Non-pigmented ciliary epithelial cell (primary cell): ENCODE measurements at places on chromosomes 4 and X.

DNA sequence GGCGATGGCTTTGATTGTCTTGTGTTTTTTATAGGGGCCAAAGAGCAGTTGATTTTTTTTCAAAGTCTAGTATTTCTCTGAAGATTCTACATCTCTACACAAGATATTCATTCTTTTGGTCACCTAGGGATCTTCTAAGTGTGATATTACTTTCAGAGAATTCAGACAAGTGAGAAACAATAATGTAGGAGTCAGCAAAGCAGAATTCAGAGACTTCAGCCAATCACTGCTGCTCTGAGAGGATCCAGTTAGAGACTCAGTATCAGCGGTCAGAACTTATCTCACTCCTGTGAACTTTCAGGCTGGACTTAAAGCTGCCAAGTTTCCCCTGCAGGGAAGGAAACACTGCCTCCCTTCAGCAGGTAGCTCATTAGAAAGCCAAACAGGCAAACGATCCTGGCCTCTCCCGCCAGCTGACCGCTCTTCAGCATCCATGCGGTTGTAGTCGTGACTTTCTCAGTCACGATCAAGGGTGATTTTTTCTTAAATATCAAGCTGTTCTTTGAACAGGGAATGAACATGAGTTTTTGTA, 59.2 kb downstream of the NSUN7 start:
- DNase-seq, result no peak

DNA sequence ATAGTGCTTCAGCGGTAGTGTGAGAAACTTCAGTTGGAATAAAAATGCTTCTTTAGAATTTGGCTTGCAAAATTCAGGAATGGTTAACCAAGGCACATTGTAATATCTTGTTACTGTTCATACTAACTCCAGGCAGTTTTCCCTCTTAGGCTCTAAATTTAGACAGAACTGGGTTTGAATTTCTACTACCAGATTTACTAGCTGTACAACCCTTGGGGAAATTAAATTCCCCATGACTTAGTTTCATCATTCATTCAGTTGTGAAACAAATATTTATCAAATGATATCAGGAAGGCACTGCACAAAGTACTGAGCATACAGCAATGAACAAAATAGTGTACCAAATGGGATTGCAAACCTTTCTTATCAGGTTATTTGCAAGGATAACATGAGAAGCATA, 135.0 kb upstream of the IL15 start:
- no peak for DNase-seq

- DNase-seq, result no peak
Observed at GRCh38 chr4:61500883-61501282, 300.8 kb downstream of the ADGRL3 start.

DNA sequence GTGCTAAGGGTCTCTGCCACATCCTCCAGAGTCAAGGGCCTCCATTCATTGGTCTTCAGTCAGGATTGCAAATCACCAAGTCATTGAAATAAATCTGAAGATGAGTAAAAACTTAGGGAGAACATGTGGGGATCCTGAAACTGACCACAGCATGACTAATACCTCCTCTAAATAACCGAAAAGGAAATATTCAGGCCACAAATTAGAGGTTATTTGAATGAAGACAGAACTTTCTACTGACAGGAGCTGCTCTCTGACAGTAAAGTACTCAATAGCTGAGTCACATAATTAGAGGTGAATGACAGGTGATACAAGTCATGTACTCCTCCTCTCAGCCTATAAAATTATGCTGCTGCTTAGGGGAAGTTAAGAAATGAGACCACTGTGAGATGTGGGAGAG, 240.2 kb upstream of the F9 start:
- DNase-seq, result peak; percentile 1

GRCh38 chrX:115138040-115138439, 51.2 kb upstream of the RBMXL3 start:
- DNase-seq, result no peak

GRCh38 chr4:3390288-3390811, 51.4 kb upstream of the HGFAC start:
- DNase-seq, result no peak

DNA sequence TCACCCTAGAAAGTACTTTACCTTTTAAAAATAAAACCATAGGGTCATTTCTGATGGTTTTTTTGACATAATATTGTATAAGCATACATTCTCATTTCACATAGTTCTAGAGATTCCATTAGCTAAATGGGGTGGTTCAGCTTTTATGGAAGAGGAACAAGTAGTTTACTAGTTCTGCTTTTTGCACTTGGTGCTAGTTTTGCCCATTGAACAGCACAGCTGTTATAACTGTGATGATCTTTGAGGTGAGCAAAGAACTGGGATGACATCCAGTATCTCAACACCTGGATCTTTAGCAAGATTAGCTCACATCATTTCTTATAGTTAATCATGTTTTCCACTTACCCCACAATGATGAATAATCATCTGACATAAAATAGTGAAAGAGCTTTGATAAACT, 40.9 kb downstream of the MOB1B start:
- DNase-seq, result no peak

GRCh38 chr4:184893801-184894571, 68.2 kb upstream of the ACSL1 start:
- DNase-seq, result no peak

- DNase-seq, result no peak
Observed at GRCh38 chrX:149962859-149963757, 24.8 kb upstream of the EOLA2 start.

GRCh38 chr4:69965628-69966027, at the start of gene CSN2:
TSS of gene CSN2 (minus strand) at chr4:69965728. CDS start at chr4:69960995, 4,733 bp downstream.
- no peak for DNase-seq

DNA sequence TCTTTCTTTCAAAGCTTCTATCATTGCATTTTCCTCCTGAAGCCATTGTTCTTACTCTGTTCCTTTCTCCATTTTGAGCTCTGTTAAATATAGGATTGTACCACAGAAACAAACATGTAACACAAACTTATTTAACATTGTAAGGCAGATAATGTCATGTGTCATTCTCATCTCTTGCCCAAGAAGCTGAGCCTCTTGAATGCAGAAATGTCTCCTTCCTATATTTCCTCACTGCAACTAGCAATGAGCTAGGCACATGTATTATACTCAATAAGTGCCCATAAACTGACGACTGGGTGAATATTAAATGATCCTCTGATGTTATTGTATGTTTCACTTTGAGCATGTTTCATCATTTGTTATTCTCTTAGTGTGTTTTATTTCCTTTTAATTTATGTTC, 56.7 kb upstream of the SLC7A11 start:
- no peak for DNase-seq

DNA sequence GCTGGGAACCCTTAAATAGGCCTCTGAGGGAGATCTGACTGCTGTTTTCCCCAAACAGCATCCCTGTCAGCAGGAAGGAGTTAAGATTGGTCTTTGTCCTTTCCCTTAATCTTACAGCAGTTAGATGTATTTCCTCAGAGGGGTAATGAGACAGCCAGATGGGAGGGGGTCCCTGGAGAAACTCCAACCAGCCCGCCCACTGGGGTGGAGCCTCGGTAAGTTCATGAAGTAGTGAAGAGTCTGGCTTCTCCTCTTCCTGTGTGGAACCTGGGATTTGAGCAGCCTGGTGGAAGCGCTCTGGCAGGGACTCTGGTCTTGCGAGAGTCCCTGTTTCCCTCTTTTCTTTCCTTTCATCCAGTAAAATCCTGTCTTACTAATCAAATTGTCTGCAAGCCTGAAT, 330.0 kb downstream of the TLL1 start:
- no peak for DNase-seq

GRCh38 chrX:103155201-103155600, 59.7 kb upstream of the BEX4 start:
- no peak for DNase-seq

GRCh38 chrX:110284159-110284558, 33.7 kb downstream of the AMMECR1 start:
- peak; percentile 52 for DNase-seq

- DNase-seq, result no peak
Observed at GRCh38 chr4:109172301-109172700, 130.2 kb downstream of the COL25A1 start.

GRCh38 chr4:182922501-182923284, 5.5 kb upstream of the DCTD start:
- DNase-seq, result no peak

- no peak for DNase-seq
Observed at GRCh38 chr4:3287972-3288570, 4.8 kb upstream of the RGS12 start.

DNA sequence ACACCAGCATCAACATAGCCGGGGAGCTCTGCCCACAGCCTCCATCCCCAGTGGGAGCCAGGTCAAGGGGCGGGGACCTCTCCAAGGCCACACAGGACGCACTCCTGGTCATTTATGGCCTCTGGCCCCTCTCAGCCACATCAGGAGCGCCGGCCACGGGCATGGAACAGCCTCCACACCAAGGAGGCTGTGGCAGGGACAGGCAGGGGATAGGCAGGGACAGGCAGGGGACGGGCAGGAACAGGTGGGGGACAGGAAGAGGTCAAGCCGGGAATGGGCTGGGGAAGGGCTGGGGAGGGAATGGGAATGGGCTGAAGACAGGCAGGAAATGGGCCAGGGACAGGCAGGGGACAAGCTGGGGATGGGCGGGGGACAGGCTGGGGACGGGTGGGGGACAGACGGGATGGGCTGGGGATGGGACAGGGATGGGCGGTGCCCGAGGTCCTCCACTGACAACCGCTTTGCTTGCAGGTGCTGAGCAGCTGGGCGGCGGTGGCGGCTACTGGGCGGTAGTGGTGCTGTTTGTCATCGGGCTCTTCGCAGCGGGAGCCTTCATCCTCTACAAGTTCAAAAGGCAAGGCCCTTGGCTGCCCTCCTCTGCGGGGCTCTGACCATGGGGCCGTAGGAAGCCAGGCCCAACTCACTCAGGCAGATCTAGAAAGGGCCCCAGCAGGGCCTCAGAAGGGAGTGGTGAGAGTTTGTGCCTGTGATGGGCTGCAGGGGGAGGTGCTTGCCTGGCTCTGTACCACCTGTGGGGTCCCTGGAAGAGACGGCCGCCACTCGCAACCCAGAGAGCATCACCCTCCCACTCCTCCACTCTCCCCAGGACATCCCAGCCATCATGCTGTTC, 205.6 kb downstream of the AFAP1 start:
- DNase-seq, result no peak

DNA sequence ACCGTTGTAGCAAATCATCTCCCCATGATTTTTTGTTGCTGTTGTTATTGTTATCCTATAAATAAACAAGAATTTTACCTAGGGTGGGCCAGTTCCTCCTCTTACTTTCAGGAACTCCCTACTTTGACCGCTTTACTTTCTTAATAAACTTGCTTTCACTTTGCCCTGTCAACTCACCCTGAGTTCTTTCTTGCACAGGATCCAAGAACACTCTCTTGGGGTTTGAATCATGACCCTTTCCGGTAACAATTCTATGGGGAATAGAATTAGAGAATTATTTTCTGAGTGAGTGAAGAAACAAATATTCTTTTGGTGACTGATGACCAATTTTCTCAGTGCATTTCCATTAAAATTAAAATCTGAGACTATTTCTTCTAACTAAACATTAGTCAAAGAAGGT, 584.0 kb upstream of the TENM3 start:
- DNase-seq, result no peak

DNA sequence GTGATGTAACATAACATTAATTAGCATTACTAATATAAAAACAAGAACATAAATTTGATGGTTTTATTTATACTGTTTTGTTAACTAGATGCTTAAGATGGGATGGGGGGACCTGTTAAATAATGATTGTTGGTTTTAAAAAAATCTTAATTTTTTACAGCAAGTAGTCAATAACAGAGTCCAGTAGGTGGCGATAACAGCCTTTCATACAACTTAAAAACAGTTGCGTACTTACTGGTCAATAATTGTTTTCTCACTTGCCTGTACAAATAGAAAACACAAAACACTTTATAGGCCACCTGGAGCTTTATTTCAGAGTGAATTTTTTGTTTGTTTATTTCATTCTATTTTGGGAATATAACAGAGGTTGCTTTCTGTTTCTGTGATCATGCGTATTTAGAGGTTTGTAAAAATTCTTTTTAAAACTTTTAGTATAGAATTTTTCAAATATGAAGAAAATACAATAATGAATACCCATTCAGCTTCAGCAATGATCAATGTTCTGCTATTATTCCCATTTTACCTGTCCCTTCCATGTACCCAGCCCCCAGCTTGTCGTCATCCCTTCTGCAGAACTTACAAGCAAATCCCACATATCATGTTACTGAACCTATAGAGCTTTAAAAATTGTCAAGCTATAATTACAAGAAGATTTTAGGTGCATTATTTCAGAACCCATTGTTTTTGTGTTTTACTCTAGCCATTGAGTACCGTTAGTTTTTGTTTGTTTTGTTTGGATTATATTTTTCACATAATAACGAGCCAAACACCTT, 97.1 kb downstream of the MRPL1 start:
- peak; percentile 20 for DNase-seq

DNA sequence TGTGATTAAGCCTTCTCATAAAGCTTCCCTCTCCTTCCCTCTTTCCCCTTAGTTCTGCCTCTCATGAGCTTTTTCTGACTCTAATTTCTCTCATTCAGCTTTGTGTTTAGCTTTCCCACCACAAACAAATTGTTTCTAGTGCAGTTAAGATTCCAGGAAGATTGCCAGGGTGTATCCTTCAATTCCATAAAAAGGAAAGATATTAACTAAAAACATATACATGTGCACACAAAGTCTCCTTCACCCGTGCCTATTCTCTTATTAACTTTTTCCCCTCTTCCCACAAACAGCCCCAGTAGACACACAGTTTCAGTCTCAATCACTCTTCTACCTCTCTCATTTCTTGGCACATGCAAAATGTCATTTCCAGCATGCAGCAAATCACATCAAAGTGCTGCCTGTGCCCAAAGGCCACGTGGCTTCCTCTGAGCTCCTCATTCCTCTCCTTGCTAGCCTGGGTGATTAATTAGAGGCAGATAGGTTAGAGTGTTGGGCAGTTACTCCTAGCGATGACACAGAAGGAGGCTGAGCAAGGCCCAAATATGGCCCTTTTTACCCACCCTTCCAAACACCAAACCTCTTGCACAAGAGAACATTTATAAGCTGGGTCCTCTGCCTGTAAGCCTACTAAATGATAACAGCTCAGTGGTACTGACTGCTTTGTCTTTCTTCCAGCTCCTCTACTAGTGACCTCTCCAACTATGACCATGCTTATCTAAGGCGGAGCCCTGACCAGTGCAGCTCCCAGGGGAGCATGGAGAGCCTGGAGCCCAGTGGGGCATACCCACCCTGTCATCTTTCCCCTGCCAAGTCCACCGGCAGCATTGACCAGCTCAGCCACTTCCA, 159.6 kb downstream of the SOWAHB start:
- DNase-seq, result no peak

DNA sequence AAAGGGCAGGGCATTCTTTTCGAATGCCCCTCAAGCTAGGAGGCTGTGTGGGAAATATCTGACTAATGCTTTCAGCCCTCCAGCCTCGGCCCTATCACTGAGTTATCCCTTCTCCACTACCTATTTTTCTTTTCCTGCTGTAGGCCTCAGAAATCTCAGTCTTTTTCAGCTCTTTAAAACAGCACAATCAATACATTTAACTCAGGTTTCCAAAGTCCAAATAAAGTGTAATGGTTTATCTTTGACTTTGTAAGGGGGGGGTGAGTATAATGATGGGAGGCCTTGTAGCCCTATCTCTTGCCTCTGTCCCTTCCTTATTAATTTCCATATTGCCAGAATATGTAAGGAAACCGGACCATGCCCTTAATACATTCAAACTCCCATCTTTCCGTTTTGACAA, 1.6 kb upstream of the WNK3 start:
- DNase-seq, result no peak

GRCh38 chr4:98539299-98539698, 119.1 kb downstream of the TSPAN5 start:
- no peak for DNase-seq

GRCh38 chr4:148934926-148935578, 492.8 kb upstream of the NR3C2 start:
- no peak for DNase-seq
